Umbilical cord (tissue), 2 donors: ENCODE measurements at places on chromosomes 1 and 21. TPM values are rescaled to one million over a fixed set of nuclear protein-coding genes. Genes with fewer than 3 reads are reported as not detected.

The TMEM52 gene
- not detected for total RNA-seq

The SPOCD1 gene
- total RNA-seq = 4.1 TPM

The CD1E gene
- 0.72 TPM for total RNA-seq

The LHX8 gene
- 1.7 TPM for total RNA-seq

- DNase-seq = no peak
Measured at GRCh38 chr1:30525631-30525970, 197.8 kb downstream of the MATN1 start.

- no peak for DNase-seq
Measured at GRCh38 chr1:229474509-229474908, 33.6 kb downstream of the NUP133 start.

DNA sequence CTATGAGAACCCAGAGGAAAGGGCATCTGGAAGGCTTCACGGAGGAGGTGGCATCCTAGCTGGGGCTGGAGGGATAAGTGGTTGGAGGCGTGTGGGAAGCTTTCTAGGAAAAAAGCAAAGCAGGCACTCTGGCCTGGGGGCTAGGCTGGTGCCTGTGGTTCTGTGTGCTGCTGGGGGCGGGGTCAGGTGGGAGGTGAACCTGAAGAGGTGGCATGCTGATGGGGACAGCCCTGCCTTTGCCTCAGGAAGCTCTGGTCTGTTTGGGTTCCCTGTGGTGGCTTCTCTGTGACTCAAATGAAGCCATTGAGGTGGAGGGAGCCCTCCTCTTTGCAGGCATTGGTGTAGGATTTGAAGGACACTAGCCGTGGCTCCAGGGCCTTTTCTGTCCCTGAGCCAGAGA, 221.6 kb upstream of the POU3F1 start:
- no peak for DNase-seq

GRCh38 chr1:48916130-48917069, 139.7 kb upstream of the BEND5 start:
- peak; percentile 88 for DNase-seq

DNA sequence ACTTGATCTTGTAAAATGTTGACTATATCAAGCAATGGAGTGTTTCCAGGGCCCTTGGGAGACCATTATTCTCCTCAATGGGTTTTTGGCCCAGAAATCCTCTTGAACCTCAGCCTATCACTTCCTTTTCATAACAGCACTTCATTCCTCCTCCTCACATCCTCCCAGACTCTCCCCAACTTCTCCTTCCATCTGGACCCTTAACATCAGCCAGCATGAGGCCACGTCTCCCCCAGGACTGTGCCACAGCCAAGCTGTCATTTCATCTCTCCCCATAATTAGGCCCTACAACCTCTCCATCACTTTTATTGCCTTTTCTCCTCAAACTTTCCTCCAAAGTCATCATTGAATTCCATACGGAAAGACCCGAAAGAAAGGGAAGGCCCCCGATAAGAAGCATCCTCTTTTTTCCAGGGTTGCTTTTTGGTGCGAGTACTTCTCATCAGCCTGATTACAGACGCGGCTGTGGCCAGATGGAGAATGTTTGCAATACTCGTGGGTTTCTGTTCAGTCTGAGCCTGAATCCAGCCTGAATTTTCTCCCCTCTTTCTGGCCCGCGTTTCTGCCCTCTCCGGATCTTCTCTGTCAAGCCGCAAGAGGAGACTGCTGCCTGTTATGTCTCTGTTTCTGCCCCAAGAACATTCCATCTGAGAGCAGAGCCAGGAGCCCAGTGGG, 52.7 kb upstream of the SLC25A33 start:
- peak; percentile 31 for DNase-seq

GRCh38 chr1:169726851-169727250, 7.0 kb downstream of the SELE start:
- DNase-seq = no peak

DNA sequence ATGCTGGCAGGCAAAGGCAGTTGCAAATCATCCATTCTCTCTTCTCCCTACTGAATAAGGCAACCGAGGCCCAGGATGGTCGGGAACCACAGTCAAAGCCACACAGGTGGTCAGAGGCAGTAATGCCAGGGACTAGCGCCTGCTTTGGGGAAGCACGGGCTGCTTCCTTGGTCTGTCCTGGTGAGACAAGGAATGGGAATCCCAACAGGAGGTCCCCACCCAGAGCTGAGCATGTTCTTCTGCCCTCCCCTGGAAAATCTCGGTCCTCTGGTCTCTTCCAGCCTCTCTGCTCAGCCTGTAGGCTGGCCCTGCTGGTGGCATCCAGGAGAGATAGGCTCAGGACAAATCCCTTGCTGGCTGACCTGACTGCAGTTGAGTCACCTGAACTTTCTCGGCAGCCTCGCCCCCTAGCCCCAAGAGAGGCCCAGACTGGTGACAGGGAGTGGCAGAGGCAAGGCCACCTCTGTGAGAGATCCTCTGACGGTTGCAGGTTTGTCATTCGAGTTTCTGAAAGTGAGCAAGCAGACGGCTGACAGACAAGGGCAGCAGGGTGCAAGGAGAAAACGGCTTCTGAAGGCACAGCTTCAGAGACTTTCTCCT, 5.8 kb downstream of the OLIG1 start:
- no peak for DNase-seq

DNA sequence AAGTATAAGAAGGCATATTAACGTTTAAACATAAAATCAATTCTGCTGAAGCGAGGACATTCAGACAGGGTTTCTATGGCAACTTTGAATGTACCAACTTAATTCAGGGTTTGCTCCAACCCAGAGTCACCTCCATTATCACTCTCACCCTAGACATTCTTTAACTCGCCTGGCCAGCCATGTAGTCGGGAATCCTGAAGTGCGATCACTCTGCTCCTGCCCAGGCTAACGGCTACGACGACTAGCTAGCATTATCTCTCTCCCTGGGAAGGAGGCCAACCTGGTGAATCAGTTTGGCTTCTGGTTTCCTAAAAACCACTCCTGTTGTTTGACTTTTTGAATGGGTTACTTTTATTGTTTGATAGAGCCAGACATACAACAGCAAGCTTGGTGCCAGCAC, 38.9 kb upstream of the ZBTB18 start:
- no peak for DNase-seq

DNA sequence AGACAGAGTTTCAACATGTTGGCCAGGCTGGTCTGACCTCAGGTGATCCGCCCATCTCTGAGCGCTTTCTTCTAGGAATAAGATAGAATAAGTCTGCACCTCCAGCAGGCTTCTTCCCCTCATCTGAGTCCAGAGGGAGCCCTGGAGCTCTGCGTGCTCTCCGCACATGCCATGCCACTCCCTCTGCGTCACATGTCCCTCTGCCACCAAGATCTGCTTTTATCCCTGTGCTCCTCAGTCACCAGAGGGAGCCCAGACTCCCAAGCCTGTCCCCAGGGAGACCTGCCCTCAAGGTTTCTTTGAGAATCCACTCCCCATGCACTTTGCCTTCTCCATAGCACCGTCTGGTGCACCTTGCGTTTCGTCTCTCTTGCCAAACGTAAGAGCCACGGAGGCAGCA, 213.0 kb downstream of the CAMTA1 start:
- no peak for DNase-seq

GRCh38 chr21:22076471-22076870, 1078.3 kb downstream of the NCAM2 start:
- DNase-seq = no peak

GRCh38 chr1:79353224-79353623, 346.7 kb upstream of the ADGRL4 start:
- peak; percentile 28 for DNase-seq
